ENCODE measurements at places on chromosomes 5 and 9.

GRCh38 chr5:10441992-10442435, 335 bp downstream of the ROPN1L start:
- DNase-seq, result no peak

- DNase-seq, result no peak
Observed at GRCh38 chr9:132049323-132049882, 30.3 kb downstream of the MED27 start.

- DNase-seq, result no peak
Observed at GRCh38 chr5:151384106-151384505, 36.7 kb upstream of the SLC36A2 start.

- no peak for DNase-seq
Observed at GRCh38 chr9:114300846-114301797, 21.8 kb upstream of the ORM1 start.

DNA sequence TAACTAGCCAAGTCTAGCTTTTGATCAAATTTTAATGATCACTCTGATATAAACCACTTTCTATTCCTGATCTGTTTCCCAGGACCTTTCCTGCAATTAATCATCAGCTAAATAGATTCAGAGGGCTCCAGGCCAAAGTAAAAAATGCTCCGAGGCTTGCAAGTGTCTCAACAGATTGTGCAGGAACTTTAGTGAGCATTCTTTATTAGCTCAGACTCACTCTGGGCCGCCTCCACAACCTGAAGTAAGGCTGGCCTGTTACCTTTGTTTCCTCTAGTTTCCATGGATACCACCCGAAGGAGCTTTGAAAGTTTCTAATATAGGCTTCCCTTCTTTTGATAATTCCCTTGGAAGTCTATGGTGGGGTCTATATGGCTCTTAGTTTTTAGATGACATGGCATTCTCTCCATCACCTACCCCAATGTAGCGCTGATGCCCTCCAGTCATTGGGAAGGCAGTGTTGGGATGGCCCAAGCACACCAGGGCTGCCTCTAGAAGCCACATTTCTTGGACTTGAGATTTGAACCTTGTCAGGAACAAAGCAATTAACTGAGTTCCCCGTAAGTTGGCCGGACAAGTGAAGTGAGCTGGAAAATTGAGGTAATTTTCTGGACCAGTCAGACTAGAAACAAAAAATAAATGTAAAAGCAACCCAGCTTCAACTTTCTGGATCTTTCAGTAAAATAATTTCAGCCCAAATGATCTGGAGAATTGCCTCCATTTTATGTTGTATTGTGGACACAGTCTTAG, 97.6 kb upstream of the LHFPL2 start:
- DNase-seq, result no peak

GRCh38 chr9:89801742-89802670, 197.2 kb downstream of the GADD45G start:
- no peak for DNase-seq

GRCh38 chr5:114419067-114419388, 57.2 kb downstream of the KCNN2 start:
- no peak for DNase-seq

DNA sequence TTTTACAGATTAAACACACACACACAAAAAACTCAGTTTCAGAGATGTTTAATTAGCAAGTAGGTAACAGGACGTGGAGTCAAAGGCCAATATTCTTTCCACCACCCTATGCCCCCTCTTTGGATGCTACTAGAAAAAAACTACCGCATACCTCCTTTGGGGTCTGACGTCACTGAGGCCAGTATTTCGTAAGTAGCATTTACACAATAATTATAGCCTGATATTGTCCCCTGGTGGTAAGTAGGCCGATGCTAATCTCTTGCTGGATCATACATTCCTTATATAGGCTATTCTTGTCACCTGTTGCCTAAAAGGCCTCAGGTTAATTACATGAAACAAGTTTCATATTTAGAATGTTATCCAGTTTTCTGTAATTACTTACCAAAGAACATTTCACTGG, 21.0 kb upstream of the SMARCA2 start:
- DNase-seq, result no peak

DNA sequence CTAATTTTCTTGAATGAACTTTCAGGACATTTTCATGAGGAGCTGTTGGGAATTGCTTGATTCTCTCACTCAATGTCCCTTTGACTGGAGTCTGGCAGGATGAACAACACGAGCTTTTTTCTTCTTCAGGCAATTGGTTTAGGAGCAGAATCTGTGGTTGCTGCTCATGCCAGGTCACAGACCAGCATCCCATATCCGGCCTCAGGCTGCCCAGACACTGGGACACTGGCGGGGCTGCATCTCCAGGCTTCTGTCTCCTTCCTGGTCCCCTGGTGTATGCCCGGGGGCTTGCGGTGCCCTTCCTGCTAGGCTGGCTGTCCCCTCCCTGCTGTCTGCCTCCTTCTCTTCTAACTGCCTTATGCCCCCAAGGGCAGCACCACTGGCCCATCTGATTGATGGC, 311.5 kb upstream of the DAP start:
- no peak for DNase-seq

DNA sequence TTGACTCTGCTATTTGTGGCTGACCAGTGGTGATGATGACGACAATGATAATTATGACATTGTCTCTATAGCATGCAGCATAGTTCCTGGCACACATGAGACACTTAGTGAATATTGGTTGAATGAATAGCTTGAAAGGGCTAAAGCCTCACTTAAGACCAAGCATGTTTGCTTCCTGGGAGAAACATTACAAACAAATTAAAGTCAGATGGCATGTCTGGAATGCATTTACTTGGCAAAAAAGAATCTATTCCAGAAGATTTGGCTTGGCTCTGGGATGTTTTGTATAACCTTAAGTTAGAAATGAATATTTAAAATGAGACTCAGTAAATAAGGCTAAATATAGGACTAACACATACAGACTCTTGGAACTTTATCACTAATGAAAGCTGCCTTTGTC, 21.6 kb downstream of the GAS1 start:
- DNase-seq, result no peak

DNA sequence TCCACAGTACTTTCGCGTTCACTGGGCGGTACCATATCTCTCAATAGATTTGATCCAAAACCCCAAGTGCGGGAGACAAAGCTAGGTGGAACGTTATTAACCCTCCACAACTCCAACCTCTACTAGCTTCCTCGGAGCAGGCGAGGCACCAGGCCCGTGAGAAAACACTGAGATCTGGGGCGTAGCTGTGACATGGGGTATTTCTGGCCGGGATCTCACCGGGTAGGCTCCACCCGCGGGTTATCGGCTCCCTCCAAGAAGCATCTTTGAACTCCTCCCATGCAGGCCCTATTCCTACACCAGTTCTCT, 350 bp upstream of the SLC25A46 start:
- no peak for DNase-seq

- DNase-seq, result no peak
Observed at GRCh38 chr5:1511651-1512540, 11.9 kb downstream of the LPCAT1 start.

DNA sequence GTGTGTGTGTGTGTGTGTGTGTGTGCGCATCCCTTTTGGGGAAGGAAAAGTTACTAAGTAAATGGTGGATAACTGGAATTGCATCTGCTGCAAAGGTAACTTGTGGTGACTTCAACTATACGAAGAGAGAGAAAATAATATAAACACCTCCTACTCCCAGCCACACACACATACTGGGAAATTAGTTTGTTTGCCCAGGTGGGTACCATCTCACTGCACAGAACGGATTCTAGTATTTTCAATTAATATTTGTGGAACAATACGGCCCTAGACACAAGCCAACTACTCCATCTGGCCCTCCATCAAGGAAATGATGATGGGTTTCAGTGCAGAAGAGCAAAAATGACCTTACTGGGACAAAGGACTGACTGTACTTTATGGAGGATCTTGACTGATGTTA, 32.2 kb upstream of the TXN start:
- DNase-seq, result no peak

GRCh38 chr5:126954981-126955380, 75.4 kb downstream of the MARCHF3 start:
- no peak for DNase-seq

DNA sequence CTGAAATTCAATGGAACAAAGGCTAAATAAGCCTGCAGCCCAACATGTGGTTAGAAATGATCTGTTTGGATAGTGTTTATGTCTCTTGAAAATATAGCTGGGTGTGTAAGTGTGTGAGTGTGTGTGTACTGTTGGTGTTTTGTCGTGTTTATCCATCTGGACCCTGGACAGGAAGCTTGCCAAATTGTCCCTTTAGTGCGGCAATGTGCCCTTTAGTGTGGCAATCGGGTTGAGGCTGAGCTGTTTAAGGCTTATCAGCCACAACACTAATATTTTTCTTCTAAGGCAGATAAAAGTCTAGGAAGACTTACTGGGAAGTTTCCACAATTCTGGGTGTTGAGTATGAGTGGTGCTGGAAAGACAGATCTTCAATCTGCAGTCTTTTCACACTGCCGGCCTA, 180.2 kb downstream of the YTHDC2 start:
- no peak for DNase-seq

GRCh38 chr9:131954299-131954698, 125.4 kb downstream of the MED27 start:
- DNase-seq, result no peak

GRCh38 chr9:88090151-88090581, 48.1 kb downstream of the SPATA31C2 start:
- DNase-seq, result no peak

GRCh38 chr9:137519553-137519952, 30.6 kb downstream of the PNPLA7 start:
- no peak for DNase-seq

GRCh38 chr5:73338256-73339050, 110.1 kb downstream of the FOXD1 start:
- no peak for DNase-seq

Measured in activated T-cell treated with anti-CD3 and anti-CD28 coated beads for 1 hour (primary cell).